Ecto neural progenitor cell (in vitro differentiated cells): ENCODE measurements at places on chromosomes 5 and 9.
A peak's percentile ranks its signal among the peaks of the same experiment; 100 is the strongest.

- DNase-seq: no peak
Observed at GRCh38 chr5:40911266-40911665, 2.0 kb downstream of the C7 start.

- no peak for DNase-seq
Observed at GRCh38 chr9:84323858-84324257, 16.7 kb downstream of the SLC28A3 start.

DNA sequence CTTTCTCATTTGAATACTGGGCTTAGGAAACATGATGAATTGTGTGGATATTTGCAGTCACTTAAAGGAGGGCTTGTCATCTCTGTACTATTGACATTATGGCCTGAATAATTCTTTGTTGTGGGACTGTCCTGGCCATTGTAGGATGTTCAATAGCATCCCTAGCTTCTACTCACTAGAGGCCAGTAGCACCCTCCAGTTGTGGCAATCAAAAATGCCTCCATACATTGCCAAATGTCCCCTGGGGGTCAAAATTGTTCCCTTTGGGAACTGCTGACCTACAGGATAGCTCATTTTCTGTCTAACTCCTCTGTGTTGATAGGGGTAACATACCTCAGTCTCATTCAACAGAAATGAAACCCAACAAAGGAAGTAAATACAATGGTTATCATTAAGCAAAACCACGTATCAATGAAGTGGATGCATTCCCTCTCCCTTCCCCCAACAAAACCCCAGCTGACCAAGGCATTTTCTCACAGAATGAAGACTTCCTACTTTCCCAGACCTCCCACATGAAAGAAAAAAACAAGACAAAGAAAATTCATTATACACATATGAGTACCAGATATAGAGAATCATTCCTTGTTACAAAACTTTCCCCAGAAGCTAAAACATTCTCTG, 18.1 kb downstream of the FYB1 start:
- no peak for DNase-seq

GRCh38 chr5:1279443-1280151, 15.3 kb downstream of the TERT start:
- DNase-seq: no peak

GRCh38 chr9:7811677-7812076, 12.1 kb upstream of the DMAC1 start:
- no peak for DNase-seq

GRCh38 chr9:85605905-85606304, 135.8 kb downstream of the AGTPBP1 start:
- no peak for DNase-seq

DNA sequence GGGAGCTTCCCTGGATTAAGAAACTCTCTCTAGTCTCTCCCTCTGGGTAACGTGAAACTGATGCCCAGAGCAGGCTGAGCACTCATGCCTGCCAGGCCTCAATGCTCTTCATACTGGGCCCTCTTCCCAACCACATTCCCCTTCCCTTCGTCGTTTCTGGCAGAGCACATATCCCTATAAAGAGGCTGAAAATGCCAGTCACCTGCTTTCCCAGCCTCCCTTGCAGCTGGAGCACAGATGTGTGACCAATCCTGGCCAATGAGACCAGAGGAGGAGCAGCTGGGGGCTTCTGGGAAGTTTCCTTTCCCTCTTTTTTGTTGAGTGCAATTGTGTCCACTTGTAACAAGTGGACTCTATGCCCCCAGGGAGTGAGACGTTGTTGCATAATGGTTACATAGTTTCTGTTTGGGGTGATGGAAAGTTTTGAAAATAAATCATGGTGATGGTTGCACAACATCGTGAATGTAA, 30.2 kb upstream of the SMIM23 start:
- DNase-seq: no peak

DNA sequence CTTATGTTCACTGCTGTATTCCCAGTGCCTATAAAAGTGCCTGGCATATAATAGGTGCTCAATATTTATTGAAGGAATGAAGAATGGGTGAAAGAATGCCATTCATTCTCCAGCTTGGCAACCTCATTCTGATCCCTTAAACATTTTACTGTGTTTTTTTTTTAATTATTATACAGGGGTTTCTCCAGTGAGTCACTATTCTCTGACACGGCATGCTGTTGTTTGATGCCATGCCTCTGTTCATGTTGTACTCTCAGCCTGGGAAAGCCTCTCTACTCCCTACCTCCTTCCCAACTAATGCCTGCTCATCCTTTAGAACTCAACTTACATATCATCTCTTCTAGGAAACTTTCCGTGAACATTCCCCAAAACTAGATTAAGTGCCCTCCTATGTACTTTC, 70.2 kb upstream of the PHF24 start:
- DNase-seq: no peak

DNA sequence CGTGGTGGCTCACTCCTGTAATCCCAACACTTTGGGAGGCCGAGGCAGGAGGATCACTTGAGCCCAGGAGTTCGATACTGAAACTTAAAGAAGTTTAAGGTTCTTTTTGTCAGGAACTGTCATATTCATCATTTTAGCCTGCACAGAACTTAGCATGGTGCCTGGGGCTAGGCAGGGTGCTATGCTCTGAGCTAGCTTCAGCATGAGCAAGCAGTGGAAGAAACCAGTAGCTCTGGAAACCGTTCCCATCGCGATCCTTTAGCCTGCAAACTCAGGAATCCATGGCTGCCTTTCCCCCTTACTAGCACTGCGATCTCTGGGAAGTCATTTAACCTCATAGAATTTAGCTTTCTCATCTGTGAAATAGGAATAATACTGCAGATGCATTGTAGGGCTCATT, 80.4 kb downstream of the PTCH1 start:
- no peak for DNase-seq

- DNase-seq: peak; percentile 37
Observed at GRCh38 chr5:388266-389196, 54.4 kb upstream of the EXOC3 start.

GRCh38 chr5:31107091-31107518, 86.4 kb upstream of the CDH6 start:
- no peak for DNase-seq

GRCh38 chr9:116475201-116475600, 211.9 kb upstream of the TRIM32 start:
- DNase-seq: no peak

GRCh38 chr9:92132501-92132900, 17.3 kb upstream of the SPTLC1 start:
- DNase-seq: no peak

DNA sequence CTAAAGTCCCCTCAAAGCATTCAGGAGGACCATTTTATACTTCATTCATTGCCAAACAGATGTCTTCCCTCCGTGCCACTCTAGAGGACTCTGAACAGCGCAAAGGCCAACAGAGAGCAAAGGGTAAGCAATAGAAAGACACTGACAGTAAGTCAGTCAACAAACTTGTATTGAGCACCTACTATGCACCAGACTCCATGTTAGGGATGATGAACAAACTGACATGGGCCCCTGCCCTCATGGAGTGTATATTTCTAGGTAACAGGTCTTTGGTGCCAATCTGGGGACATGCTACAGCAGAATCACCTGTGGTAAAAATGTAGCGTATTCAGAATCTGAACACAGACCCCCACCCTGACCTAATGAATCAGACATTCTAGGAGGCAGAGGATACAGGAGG, 3.5 kb upstream of the ACO1 start:
- DNase-seq: no peak
